ENCODE measurements at places on chromosomes 2 and 18.
A peak's percentile ranks its signal among the peaks of the same experiment; 100 is the strongest.

GRCh38 chr2:135603543-135603942 is 72.3 kb downstream of the R3HDM1 start:
- DNase-seq, result no peak

- no peak for DNase-seq
Observed at GRCh38 chr2:185583058-185583816, 155.4 kb upstream of the FSIP2 start.

DNA sequence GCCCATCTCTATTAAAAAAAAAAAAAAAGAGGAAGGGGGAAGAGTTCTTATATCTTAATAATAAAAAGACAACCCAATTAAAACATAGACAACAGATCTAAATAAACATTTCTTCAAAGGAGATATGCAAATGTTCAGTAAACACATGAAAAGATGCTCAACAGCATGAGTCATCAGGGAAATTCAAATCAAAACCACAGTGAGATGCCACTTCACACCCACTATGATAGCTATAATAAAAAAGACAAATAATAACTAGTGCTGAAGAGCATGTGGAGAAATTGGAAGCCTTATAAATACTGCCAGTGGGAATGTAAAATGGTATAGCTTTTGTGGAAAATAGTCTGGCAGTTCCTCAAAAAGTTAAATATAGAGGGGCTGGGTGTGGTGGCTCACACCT is 61.5 kb upstream of the CYP20A1 start:
- no peak for DNase-seq

DNA sequence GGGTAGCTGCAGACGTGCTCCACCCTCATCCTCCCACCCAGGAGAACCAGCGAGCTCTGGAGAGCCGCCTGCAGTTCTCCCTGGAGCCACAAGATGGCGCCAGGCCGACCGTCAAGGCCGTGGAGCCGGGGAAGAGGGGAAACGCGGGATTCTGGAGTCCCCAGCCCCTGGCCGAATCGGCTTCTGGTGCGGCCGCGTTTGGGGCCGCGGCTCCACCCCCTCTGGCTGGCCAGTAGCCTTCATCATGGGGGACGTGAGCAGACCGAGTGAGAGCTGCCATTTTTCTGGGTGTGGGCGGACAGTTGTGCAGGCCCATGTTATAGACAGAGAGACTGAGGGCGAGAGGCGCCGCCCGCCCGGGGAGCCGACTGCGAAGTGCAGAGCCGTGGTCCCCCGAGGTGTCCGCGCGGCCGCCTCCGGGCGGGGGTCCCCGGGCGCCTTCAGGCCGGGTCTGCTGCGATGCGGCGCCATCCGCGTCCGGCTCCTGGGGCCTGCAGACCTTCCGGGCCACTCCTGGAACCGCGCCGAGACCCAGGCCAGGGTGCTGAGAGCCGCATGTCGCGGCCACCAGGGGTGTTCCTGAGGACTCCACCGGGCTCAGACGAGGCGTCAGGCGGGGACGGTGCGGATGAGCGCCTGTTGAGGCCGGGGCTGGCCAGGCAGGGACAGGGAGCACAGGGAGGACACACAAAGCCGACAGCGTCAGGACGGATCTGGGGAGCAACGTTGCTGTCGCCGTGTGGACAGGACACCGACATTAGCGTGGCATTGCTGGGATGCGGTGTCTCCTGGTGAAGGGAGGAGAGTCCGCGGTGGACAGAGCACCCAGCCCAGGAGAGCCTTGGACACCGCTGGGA is 418.2 kb upstream of the HS6ST1 start:
- peak; percentile 50 for DNase-seq

DNA sequence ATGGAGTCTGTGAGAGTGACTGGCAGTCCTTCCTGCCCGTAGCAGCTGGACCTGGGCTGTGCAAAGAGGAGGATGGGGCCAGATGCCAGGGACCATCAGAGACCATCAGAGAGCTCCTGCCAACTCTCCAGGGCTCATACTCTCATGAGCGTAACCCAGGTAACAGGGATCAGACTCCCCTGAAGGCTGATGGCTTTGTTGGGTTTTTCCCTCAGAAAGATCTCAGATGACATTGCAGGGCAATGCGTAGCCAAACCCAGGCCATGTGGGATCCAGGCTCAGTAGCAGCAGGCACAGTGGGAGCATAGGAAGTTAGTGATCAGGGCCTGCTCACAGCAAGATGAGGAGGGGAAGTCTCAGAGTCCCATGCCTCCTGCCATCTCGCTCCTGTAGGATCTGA is 218.0 kb downstream of the LOXHD1 start:
- DNase-seq, result no peak

DNA sequence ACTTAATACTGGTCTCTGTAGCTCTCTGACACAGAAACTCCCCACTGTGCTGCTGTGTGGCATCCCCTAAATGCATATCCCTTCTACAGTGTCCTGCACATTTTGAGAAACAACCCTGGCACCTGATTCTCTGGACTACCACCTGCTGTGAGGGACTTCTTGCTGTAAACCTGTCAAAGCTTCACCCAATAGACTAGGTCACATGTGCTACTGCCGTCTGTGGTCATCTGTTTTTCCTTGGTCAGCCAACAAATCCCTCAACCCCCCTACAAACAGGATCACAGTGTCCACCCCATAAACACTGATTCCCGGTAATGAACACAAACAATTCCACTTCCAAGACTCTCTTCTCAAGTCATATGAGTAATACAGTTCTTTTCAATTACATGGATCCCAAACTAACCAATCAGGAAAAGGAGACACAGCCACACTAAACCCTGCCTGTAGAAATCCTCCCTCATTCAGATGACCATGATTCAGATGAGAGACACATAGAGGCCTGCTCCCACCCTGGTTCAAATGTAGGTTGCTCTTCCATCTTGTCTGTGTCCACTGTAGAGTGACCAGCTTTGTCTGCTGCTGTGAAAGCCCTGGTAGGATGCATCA is 1157.4 kb downstream of the RPIA start:
- no peak for DNase-seq
